ENCODE measurements at places on chromosomes 11 and 22. TPM values are rescaled to one million over a fixed set of nuclear protein-coding genes. Genes with fewer than 3 reads are reported as not detected.

DNA sequence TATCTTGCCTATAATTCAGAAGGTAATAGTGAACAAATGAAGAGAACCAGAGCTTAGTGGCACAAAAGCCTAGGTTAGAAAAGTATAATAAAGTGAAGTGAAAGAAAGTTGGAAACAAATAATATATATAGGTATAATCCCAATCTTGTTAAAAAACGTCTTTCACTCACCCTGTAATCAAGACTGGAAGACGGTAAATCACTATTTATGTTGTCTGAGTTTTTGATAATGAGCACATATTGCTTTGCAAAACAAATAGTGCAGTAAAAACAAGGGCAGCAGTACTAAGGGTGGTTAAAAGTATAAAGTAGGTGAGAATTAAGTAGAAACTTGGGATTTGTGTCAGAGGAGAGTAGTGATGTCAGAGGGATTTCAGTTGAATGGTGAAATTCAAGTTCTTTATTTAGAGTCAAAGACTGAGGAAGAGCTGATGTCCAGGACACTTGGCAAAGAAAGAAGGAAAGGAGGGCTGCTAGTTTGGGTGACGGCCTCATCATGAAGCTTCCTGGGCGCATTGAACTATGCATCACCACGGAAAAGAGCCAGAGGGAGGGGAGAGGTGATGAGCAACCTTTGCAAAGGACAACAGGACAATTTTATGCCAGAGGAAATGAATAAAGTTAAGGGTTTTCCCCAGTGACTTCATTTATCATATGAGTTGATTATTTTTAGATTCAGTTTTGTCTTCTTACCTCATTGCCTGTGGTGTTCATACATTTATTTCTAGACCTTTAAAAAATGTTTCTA is 11.4 kb downstream of the NCAM1 start:
- DNase-seq: peak; percentile 31

DNA sequence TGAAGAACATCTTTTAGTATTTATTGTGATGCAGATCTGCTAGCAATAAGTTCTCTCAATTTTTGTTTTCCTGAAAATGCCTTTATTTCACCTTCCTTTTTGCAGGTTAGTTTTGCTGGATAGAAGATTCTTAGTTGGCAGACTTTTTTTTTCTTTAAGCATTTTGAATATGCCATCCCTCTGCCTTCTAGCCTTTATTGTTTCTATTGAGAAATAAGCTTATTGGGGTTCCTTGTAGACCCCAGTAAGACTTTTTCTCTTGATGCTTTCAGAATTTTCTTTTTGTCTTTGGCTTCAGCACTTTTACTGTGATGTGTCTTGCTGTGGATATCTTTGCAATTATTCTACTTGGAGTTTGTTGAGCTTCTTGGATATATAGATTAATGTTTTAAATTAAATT is 160.6 kb downstream of the PGR start:
- DNase-seq: no peak

DNA sequence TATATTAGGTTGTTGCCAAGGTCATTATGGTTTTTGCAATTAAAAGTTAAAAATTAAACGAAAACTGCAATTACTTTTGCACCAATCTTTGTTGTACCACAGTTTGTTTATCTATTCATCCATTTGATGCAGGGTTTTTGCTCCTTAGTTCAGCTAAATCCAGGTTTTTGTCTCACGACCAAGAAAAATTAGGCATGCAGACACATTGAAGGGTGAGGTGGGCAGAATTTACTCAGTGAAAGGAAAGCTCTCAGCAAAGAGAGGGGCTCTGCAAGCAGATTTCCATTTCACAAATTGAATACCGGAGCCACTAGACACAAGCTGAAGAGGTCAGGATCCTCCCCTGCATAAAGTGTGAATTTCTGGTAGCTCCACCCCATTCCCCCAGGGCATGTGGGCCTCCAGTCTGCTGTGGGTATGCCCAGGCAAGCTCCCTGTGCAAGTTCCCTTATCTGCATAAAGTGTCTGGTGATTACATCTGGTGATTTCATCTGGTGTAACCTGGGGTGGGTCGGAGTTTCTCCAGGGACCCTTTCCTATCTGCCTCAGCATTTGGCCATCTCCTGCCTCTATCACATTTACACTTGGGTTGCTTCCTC is 33.3 kb downstream of the APOL6 start:
- DNase-seq: no peak

DNA sequence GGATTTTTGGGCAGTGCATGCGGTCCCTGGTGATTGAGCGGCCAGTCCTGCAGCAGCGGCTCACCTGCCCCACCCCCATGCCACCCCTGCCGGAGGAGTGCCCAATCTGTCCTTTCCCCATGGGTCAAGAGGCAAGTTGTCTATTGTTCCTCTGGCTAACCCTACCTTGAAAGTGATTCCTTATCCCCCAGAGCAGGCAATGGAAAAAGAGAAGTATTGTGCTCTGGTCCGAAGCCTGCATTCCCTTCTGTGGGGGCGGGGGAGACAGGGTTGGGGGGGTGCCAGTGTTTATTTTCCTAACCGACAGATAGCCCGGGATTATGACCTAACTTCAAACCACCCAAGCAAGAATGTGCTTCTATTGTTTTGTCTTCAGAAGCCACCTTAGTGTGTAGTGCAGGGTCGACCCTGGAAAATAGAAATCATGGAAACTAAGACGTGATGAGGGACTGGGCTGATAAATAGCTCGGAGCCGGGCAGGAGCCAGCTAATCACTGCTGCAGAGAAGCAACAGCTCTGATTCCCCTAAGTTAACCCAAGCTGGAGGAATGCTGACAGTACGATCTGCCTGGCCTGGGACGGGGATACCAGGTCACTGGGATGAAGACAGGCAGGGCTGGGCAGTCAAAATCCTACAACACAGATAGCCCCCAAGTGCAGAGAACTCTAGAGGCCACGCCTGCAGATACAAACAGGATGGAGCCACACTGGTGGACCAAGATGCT is 38.7 kb upstream of the ATXN10 start:
- DNase-seq: peak; percentile 34

GRCh38 chr11:6617315-6617781 is 1.9 kb downstream of the TPP1 start:
- no peak for DNase-seq

DNA sequence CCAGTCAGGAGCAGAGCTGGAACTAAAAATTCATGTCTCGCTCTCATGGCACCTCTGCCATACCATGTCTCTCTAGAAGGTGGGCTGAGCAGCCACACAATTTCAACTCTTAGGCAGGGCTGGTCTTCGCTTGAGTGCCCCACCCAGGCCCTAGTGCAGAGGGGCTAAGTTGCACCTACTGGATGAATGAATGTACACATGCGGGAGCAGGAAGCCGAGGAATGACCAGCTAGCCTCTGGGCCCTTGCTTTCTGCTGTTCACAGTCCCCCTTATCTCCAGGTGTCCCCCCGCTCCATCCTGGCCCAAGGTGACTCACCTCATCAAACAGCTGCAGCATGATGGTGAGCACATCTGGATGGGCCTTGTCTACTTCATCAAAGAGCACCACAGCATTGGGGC is 57.5 kb upstream of the PHOX2A start:
- DNase-seq: no peak

DNA sequence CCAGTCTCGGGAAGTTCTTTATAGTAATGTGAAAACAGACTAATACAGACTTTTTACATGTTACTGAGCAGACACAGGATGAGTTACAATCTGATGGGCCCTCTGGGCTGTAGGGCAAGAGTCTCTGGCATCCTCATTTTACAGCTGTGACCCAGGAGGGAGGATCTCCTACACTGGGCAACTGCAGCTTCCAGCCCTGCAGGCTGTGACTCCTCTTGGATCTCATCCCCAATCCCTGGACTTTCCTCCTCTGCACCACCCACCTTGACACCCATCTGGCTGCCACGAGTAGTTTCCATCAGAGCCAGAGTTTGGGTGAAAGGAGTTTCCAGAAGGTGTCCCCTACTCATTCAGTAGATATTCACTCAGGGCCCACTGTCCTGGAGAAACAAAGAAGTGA is 48.9 kb upstream of the MYEOV start:
- no peak for DNase-seq

DNA sequence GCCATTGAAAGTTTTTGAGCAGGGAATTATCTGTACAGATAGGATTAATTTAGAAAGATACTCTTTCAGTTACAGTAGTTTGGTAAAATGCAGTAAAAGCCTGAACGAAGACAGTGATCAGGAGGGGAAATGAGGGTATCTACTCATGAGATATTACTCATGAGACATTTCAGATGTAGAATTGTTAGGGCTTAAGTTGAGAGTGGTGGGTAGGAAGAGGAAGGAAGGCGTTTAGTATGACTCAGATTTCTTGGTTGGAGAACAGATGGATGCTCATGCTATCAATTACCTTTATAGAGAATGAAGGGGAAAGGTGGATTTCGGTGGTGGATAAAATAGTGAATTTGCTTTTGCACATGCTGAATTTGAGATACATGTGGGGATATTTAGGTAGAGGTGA is 15.8 kb downstream of the CCDC81 start:
- DNase-seq: no peak

- DNase-seq: peak; percentile 25
Observed at GRCh38 chr11:94563848-94564467, 3.2 kb upstream of the PIWIL4 start.

RAB39A gene
- 15.6 TPM for total RNA-seq

ART5 gene
- total RNA-seq: 0.46 TPM

TNRC6B gene
- 15.1 TPM for total RNA-seq

DEPDC7 gene
- total RNA-seq: 10.5 TPM

KRTAP5-6 gene
- total RNA-seq: not detected

LARGE1 gene
- 9.1 TPM for total RNA-seq

C22orf42 gene
- not detected for total RNA-seq
